GM18507 (cell line): ENCODE measurements at places on chromosomes 7 and 10.

DNA sequence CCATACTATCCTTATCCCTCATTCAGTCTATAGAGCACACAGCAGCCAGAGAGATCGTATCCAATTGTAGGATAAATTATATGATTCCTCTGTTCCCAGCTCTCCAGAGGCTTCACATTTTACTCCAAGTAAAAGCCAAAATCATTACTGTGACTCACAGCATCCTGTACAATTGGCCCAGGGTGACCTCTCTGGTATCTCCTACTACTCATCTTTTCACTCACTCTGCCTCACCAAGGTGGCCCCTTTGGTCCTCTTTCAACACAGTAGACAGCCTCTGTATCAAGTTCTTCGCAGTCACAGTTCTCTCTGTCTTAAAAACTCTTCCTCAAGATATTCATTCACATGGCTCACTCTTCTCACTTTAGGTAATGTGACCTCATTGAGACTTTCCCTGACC is 72.6 kb upstream of the LSM8 start:
- DNase-seq: no peak

GRCh38 chr7:47501406-47501805 is 80.5 kb downstream of the TNS3 start:
- DNase-seq: no peak

GRCh38 chr10:63889803-63890202 is 368.6 kb downstream of the REEP3 start:
- DNase-seq: no peak

DNA sequence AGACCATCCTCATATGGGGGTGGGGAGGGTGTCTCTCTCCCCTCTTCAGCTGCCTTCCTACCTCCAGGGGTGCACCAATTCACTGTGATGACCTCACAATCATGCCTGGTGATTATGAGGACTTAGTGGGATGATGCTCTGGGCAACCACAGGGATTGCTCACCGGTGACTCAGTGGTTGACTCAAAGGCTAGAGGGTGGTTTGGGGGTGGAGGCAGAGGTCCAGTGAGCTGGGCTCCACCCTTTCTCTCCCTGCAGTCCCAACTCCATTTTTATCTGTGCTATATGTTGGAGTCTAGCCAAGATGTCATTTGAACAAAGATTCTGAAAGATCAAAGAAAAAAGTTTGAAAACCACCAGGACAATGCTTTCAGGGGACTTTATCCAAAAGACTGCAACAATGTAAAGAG is 286.9 kb downstream of the KCNMA1 start:
- DNase-seq: no peak

- no peak for DNase-seq
Measured at GRCh38 chr7:102284891-102285539, 1.7 kb upstream of the SH2B2 start.

- DNase-seq: no peak
Measured at GRCh38 chr7:132565885-132566284, 10.4 kb downstream of the PLXNA4 start.

GRCh38 chr7:44852590-44852989 is 4.7 kb upstream of the H2AZ2 start:
- no peak for DNase-seq

GRCh38 chr10:16966991-16967865 is 150.0 kb upstream of the RSU1 start:
- no peak for DNase-seq

DNA sequence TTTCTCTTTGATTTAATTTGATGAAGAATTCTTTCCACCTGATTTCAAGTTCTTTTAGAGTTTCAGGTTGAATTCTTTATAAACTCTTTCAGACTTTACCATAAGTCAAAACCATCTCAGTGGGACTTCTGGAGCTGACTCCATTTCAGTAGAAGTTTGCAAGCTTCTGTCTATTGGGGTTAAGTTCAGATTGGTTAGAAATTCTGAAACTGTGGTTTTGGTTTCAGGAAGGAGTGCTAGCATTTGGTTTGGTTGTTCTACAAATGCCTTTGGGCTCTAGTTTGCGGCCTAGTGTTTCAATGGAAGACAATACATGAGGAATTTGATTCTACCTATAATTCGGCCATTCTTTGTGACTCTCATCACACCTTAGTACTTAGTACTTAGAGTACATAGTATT is 176.8 kb upstream of the RHOBTB1 start:
- peak; percentile 8 for DNase-seq

DNA sequence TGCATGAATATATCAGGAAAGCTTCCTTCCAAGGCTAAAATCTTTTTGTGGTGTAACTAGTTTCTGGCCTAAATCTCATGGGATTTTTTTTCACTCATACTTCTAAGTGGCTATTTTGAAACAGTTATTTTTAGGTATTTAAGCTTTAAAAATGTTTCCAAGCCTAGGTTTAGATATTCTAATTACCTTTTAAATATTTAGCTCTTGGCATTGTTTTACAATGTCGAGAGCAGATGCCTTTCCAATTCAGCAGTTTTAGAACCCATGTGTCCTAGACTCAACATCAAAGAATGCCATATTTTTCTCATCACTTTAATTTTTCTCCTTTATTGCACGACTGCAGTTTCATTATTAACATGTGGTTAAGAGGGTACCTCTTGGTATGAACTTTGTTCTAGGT is 27.1 kb upstream of the STOX1 start:
- DNase-seq: no peak
